Osteocyte (in vitro differentiated cells): ENCODE measurements at places on chromosomes 12 and 14. TPM values are rescaled to one million over a fixed set of nuclear protein-coding genes. Genes with fewer than 3 reads are reported as not detected.

DNA sequence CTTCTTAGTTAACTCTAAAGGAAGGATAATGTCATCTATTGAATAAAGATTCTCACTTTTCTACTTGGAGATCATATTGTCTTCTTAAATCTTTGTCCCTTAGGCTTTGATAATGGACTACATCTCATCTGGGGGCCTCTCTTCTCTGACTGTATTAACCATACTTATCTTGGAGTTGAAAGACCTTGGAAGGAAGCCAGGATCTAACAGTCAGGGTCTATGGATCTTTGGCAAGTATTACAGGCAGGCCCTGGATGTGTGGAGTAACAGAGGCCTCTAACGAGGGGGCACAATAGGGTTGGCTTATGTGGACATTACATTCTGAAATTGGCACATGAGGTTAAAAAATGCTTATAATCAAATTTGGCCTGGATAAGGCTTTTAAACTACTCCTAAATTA is 513.8 kb downstream of the NRXN3 start:
- no peaks in the 10 kb centered on the region for H3K27me3 ChIP-seq
- no peaks in the 10 kb centered on the region for H3K4me1 ChIP-seq
- H3K4me3 ChIP-seq: no peak overlapping the region
- no peaks in the 10 kb centered on the region for H3K36me3 ChIP-seq
- DNase-seq: no peak

The INSM2 gene
- total RNA-seq: not detected in 2 replicates

GRCh38 chr12:46454981-46455380 is 82.4 kb upstream of the SLC38A2 start:
- peaks cover 31% of the 10 kb centered on the region for H3K4me1 ChIP-seq
- no peak overlapping the region for H3K27ac ChIP-seq
- DNase-seq: no peak
- no peaks in the 10 kb centered on the region for H3K27me3 ChIP-seq
- peaks cover 7% of the 10 kb centered on the region for H3K36me3 ChIP-seq

DNA sequence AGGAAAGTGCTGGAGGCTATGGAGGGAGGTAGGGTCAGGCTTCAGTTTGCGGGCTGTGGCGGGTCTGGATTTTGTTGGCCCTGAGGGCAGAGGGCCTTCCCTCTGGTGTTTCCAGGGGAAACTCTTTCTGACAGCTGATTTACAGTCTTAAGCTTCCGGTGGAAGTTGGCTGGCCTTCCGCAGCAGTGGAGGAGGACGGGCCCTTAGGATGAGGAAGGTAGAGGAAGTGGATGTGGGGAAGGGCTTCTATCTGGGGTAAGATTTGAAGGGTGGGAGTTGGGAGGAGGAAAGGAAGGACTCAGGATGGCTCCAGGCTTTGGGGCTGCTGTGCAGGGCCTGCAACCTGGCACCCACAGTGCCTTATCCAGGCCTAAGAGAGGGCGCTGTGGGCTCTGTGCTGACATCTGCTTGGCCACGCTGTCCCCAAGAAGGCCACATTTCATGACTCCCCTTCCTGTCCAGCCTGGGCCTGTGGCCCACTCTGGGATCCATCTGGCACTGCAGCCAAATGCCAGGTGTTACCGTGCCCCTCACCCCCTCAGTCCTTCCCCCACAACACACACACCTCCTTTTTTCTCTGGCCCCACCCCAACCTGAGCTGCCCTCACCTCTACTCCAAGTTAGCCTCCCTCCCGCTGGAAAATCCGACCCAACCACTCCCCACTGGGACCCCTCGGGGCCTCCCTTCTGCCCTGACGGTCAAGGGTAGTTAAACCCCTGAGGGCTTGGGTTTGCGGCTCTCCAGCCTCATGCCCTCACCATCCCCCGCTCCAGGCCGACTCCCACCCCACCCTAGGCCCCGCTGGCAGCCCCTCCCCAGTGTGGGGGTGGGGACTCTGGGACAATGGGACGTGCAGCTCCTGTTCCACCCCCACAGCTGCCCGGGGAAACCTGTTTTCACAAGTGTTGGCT is 7.7 kb upstream of the PPP1R13B start:
- no peak overlapping the region for H3K27ac ChIP-seq
- peaks cover 2% of the 10 kb centered on the region for H3K4me1 ChIP-seq
- no peaks in the 10 kb centered on the region for H3K36me3 ChIP-seq
- H3K27me3 ChIP-seq: peaks cover 17% of the 10 kb centered on the region

GRCh38 chr14:87877877-87878276 is 115.1 kb downstream of the GALC start:
- H3K36me3 ChIP-seq: no peaks in the 10 kb centered on the region
- no peaks in the 10 kb centered on the region for H3K27me3 ChIP-seq
- H3K27ac ChIP-seq: no peak overlapping the region
- no peak overlapping the region for H3K4me3 ChIP-seq
- no peaks in the 10 kb centered on the region for H3K4me1 ChIP-seq
- DNase-seq: no peak

- no peak overlapping the region for H3K4me3 ChIP-seq
- H3K4me1 ChIP-seq: peaks cover 11% of the 10 kb centered on the region
- no peaks in the 10 kb centered on the region for H3K36me3 ChIP-seq
- peak; percentile 91 for DNase-seq
- H3K27me3 ChIP-seq: no peaks in the 10 kb centered on the region
- peak overlapping the region; percentile 38 for H3K27ac ChIP-seq
These were observed 63.1 kb downstream of the ARL6IP4 start for GRCh38 chr12:123043536-123044001.

- no peak overlapping the region for H3K27ac ChIP-seq
- H3K4me1 ChIP-seq: peaks cover 19% of the 10 kb centered on the region
- no peaks in the 10 kb centered on the region for H3K36me3 ChIP-seq
These were observed 72.0 kb upstream of the BBS10 start for GRCh38 chr12:76420222-76420621.

DNA sequence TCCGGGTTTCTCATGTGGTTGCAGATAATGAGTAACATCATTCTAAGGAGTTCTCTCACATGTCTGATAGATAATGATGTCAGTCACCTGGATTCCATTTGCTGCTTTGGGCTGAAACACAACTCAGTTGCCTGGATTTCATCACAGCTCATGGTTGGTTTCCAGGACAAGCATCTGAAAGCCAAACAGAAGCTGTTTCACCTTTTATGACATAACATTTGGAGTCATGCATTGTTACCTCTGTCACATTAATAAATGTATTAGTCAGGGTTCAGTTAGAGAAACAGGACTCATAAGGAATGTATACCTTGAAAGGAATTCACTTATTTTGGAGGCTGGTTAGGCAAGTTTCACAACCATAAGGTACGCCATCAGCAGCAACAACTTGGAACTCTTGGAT is 251.9 kb upstream of the ATXN7L3B start:
- no peaks in the 10 kb centered on the region for H3K4me1 ChIP-seq
- peaks cover 2% of the 10 kb centered on the region for H3K27me3 ChIP-seq
- DNase-seq: no peak
- no peaks in the 10 kb centered on the region for H3K36me3 ChIP-seq
- no peak overlapping the region for H3K27ac ChIP-seq

- H3K36me3 ChIP-seq: peaks cover 52% of the 10 kb centered on the region
- peak overlapping the region; percentile 14 for H3K27ac ChIP-seq
- H3K4me3 ChIP-seq: no peak overlapping the region
- no peaks in the 10 kb centered on the region for H3K27me3 ChIP-seq
- peaks cover 22% of the 10 kb centered on the region for H3K4me1 ChIP-seq
These were observed 5.0 kb upstream of the GAPDH start for GRCh38 chr12:6529291-6529737.

- DNase-seq: no peak
- H3K4me1 ChIP-seq: peaks cover 2% of the 10 kb centered on the region
- H3K36me3 ChIP-seq: no peaks in the 10 kb centered on the region
- H3K27me3 ChIP-seq: peaks cover 20% of the 10 kb centered on the region
These were observed 172.3 kb upstream of the ATXN7L3B start for GRCh38 chr12:74365178-74365964.

- H3K27ac ChIP-seq: no peak overlapping the region
- no peaks in the 10 kb centered on the region for H3K36me3 ChIP-seq
- DNase-seq: no peak
- H3K4me3 ChIP-seq: no peak overlapping the region
- no peaks in the 10 kb centered on the region for H3K4me1 ChIP-seq
These were observed 57.4 kb downstream of the FSCB start for GRCh38 chr14:44449680-44450079.

The PLA2G1B gene
- 0.67 and 1.2 TPM in 2 replicates for total RNA-seq

GRCh38 chr14:61803755-61804154 is 41.5 kb downstream of the SNAPC1 start:
- H3K4me3 ChIP-seq: no peak overlapping the region
- no peak for DNase-seq
- H3K27me3 ChIP-seq: peaks cover 2% of the 10 kb centered on the region
- H3K27ac ChIP-seq: no peak overlapping the region
- H3K4me1 ChIP-seq: peaks cover 12% of the 10 kb centered on the region
- H3K36me3 ChIP-seq: no peaks in the 10 kb centered on the region

DNA sequence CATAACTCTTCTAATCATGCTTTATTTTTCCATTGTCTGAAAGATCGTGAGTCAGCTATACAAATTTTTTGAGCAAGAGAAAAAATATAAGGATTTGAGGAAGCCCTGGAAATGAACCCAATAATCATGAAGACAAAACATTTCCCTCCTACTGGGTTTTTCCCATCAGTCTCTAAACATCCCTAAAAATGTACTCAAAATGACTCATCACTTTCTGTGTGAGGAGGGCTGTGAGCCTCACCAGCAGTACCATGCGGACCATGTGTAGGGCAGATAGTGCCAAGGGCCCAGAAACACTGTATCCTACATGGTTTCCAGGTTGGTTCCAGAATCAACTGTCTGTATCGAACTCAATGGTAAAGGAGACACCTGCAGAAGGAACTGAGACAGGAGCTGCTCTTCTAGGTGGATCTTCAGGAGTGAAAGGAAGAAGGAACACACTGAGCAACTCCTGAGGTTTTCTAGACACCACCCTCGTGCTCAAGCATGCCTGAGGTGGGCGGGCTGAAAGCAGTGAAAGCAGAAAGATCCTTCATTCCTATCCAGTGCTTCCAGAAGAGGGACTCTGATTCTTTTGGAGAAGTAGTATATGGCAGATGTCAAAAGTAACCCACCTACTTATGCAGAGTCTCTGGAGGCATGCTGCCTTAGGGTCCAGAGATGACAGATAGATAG is 48.6 kb upstream of the RHOJ start:
- H3K36me3 ChIP-seq: no peaks in the 10 kb centered on the region
- DNase-seq: no peak
- H3K4me3 ChIP-seq: no peak overlapping the region
- H3K27ac ChIP-seq: peak overlapping the region; percentile 64

The RPGRIP1 gene
- not detected in 2 replicates for total RNA-seq

GRCh38 chr12:14326699-14327098 is 38.8 kb upstream of the ATF7IP start:
- H3K4me3 ChIP-seq: no peak overlapping the region
- no peaks in the 10 kb centered on the region for H3K27me3 ChIP-seq
- H3K36me3 ChIP-seq: no peaks in the 10 kb centered on the region
- no peak for DNase-seq
- no peaks in the 10 kb centered on the region for H3K4me1 ChIP-seq

The MYO1H gene
- not detected in 2 replicates for total RNA-seq

The BICDL1 gene
- total RNA-seq: not detected in 2 replicates

GRCh38 chr14:28116716-28117115 is 649.9 kb upstream of the FOXG1 start:
- H3K4me1 ChIP-seq: no peaks in the 10 kb centered on the region
- no peak overlapping the region for H3K27ac ChIP-seq
- H3K27me3 ChIP-seq: no peaks in the 10 kb centered on the region
- no peak overlapping the region for H3K4me3 ChIP-seq
- no peaks in the 10 kb centered on the region for H3K36me3 ChIP-seq
- DNase-seq: no peak

The LRRC43 gene
- total RNA-seq: 1.0 and 2.0 TPM in 2 replicates

DNA sequence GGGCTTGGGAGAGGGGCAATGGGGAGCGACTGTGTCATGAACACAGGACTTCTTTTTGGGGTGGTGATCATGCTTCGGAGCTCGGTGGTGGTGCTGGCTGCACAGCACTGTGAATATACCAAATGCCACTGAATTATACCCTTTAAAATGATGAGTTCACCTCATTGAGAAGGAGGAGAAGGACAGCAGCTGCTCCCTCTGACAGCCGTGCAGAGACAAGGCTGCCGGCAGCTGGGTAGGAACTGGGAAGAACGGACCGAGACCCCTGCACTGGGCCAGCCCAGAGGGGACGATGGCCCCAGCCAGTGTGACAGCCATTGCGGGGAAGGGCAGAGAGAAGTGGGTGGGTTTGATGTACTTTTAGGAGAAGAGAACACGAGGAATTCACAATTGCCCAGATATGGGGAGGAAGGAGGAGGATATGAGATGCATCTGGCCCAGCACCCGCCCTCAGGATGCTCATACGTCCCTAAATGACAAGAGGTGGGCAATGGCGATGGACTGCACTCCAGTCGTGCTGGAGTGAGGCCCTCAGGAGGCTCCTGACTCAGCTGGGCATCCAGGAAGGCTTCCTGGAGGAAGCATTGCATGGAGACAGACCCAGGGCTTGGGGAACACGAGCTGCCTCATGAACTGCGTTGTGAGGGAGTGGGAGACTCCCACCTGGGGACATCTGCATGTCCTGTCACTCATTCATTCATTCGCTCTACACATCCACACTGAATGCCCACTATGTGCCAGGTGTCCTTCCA is 64.3 kb upstream of the C14orf180 start:
- no peaks in the 10 kb centered on the region for H3K27me3 ChIP-seq
- peak; percentile 65 for DNase-seq
- H3K27ac ChIP-seq: no peak overlapping the region
- H3K4me3 ChIP-seq: no peak overlapping the region
- no peaks in the 10 kb centered on the region for H3K4me1 ChIP-seq

DNA sequence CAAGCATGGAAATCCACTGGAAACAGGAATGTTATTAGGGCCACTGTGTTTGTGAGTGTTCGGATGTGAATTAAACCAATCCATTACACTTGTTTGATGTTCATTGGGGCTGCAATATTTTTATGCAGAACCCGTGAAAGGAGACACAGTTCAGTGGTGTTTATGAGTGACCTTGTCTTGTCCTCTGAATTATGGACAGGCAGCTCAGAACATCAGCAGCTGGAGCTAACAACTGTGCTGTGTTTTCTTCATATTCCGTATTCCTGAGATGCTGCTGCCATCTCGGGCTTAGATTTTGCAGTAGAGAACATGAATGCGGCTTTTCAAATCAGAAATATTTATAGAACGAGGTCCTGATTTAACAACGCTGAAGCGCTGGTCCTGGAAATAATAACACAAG is 20.3 kb upstream of the CACNA1C start:
- no peak overlapping the region for H3K4me3 ChIP-seq
- no peak for DNase-seq
- H3K4me1 ChIP-seq: peaks cover 12% of the 10 kb centered on the region
- H3K36me3 ChIP-seq: no peaks in the 10 kb centered on the region
- peaks cover 65% of the 10 kb centered on the region for H3K27me3 ChIP-seq

- no peak overlapping the region for H3K27ac ChIP-seq
- no peak overlapping the region for H3K4me3 ChIP-seq
- peaks cover 74% of the 10 kb centered on the region for H3K27me3 ChIP-seq
- no peak for DNase-seq
These were observed 6.6 kb downstream of the PPP4R4 start for GRCh38 chr14:94180655-94181271.

The SMIM41 gene
- total RNA-seq: not detected in 2 replicates

The IFI27 gene
- total RNA-seq: 1.5 and 2.6 TPM in 2 replicates

GRCh38 chr12:32881107-32881506 is 15.5 kb downstream of the PKP2 start:
- no peak overlapping the region for H3K4me3 ChIP-seq
- no peaks in the 10 kb centered on the region for H3K4me1 ChIP-seq
- DNase-seq: no peak
- no peak overlapping the region for H3K27ac ChIP-seq
